Activated CD8-positive, alpha-beta memory T cell treated with anti-CD3 and anti-CD28 coated beads for 1 hour (primary cell): ENCODE measurements at places on chromosomes 1 and 21.

GRCh38 chr1:153921803-153922075 lies 1.0 kb downstream of the GATAD2B start:
- DNase-seq, result no peak

DNA sequence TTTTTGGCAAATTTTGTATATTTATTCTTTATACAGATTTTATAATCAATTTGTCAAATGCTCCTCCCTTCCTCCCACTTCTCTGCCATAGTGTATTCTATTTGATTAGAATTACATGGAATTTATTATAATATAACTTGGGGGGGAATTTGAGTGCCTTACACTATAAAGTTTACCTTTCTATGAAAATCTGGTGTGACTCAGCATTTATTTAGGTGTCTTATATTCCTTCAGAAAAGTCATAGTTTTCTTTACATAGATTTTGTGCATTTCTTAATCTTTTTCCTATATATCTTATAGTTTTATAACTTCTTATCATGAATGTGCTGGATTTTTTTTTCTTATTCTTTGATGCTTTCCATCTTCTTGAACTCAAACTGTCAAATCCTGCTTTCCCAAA lies 21.3 kb downstream of the FASLG start:
- no peak for DNase-seq

- DNase-seq, result no peak
Observed at GRCh38 chr21:33432496-33432895, 29.3 kb downstream of the IFNGR2 start.

DNA sequence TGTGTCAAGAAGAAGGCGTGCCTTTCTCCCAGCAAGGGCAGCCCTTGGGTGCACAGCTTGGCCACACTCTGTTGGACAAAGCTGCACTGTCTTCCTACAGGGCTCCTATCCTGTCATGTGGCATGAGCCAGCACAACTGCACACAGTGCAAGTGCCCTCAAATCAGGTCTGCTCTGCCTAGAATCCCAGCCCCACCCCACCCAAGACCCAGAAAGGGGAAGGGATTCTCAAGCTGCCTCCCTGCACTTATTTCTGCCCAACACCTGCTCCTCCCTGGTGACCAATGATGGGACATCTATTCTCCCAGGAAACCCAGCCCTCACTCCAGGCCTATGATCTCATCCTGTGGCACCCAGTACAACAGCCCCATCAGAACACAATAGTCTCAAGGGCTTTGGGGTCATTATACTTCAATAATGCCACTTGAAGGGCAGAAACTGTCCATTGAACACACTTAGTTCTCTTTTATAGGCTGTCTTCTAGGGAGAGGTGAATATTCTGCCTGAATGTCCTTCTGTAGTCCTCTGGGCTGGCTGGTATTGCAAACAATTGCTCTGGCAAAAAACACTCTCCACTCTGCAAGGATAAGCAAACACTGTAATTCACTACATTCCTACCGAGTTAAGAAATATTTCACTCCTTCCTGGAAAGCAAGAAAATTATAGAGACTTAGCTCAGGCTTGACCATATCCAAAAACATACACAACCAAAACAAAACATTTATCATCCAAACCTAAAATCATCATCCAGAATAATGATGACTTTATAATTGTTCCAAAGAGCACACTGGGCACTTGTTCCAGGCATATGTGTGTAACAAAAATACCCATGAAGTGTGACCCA lies 43.1 kb upstream of the IGSF3 start:
- DNase-seq, result no peak

GRCh38 chr1:20950679-20951078 lies 163.6 kb upstream of the HP1BP3 start:
- no peak for DNase-seq

DNA sequence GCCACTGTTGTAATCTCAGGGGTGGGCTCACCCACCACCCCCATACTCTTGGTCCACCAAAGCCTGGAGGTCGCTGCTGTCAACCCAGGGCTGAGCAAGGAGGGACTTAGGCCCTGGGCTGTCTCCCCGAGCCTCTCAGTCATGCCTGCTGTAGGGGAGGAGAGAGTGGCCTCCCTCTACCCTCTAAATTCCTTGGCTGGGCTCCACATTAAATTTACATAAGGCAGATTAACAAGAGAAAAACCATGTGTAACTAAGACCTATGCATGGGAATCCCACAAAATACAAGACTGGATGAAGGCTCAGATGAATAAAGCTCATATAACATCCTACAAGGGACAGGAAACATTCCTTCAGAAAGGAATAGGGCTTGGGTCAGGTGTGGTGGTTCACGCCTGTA lies 1.8 kb upstream of the PIK3CD start:
- no peak for DNase-seq

DNA sequence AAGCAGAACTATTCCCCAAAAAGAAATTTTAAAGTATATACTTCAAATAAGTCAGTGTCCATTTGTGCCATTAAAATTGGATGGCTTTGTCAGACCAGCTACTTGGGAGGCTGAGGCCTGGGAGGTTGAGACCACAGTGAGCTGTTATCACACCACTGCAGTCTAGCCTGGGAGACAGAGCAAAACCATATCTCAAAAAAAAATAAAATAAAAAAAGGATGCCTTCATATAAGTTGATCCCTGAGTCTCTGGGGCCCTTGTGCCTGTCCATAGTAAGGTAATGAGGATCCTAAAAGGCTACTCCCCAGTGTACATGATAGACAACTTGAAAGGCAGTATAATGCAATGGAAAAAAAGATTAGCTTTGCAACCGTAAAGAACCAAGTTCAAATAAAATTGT lies 81.2 kb upstream of the BARHL2 start:
- DNase-seq, result no peak

DNA sequence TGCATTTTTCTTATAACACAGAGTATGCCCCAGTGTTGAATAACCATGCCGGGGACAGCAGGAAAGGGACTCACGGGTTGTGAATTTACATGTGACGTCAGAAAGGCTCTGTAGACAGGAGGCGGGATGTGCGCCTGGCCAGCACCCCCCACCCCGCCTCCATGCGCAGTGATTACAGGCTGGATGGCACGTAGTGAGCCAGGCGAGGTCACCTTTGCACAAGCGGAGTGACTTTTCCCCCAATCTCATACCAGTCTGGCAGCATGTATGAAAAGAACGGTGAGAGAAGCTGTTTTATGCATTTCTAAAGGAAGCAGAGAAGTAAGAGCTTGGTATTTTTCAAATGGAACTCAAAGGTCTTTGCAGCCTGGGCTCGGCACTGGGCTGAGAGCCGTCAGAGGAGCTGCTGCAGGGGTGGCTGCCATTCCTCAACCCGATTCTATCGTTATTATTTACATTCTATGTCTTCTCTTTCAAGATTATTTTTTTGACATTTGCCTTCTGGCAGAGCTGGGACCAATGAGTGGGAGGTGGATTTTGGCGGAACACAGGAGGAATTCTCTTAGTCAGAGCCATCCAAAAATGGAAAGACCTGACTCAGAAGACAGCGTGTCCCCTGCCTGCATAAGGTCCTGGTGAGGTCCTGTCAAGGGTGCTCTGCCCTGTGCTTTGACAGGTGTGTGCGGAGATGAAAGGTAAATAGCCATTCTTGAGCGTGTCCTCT lies 115.6 kb upstream of the SLC45A1 start:
- no peak for DNase-seq

DNA sequence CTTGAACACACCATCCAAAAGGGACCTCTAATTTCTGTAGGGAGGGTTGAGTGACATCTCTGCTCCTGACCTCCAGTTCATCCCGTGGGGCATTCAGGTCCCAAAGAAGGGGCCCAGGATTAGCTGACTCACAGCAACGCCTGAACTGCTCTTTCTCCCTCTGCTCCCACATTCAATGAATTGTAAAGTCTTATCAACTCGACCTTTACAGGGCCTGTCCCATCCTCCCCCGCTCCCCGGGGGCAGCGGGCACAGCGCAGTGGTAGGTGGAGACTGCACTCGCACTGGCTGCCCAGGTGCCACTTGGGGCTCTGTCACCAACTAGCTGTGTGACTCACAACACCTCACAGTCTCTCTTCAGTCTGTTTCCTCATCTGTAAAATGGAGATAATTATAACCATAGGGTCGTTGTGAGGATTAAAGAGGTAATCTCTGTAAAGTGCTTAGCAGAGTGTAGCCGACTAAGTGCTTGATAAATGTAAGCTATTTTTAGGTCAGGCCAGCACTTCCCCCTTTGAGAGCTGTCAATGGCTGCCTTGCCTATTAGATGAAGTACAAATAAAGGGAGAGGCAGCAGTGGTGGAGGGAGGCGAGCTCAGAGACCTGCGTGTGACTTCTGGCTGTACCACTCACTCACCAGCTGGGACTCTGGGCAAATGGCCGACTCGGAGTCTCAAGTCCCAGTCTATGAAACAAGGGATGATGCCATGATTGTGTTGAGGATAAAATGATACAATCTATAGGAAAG lies 637 bp upstream of the MYBPHL start:
- DNase-seq, result no peak

- no peak for DNase-seq
Observed at GRCh38 chr1:231286603-231287002, 45.6 kb downstream of the GNPAT start.

- no peak for DNase-seq
Observed at GRCh38 chr1:203888807-203889251, 27.4 kb downstream of the SNRPE start.

DNA sequence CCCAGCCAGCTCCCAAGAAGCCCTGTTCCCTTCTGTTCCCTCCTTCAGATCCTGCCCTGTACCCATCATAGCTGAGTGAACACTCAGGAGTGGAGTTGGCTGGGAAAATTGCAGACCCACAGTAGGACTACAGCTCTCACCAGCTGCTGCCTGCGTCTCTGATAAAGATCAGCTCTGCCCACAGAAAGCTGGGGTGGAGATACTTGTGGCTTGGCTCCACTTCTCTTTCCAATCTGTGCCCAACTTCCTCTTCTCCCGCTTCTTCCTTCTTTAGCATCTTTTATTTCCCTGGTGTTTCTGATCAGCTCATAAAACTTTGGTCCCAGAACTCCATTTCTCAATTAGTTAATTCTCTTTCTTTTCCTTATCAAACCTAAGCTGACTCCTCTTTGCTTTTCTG lies 5.5 kb upstream of the CD1A start:
- DNase-seq, result no peak

DNA sequence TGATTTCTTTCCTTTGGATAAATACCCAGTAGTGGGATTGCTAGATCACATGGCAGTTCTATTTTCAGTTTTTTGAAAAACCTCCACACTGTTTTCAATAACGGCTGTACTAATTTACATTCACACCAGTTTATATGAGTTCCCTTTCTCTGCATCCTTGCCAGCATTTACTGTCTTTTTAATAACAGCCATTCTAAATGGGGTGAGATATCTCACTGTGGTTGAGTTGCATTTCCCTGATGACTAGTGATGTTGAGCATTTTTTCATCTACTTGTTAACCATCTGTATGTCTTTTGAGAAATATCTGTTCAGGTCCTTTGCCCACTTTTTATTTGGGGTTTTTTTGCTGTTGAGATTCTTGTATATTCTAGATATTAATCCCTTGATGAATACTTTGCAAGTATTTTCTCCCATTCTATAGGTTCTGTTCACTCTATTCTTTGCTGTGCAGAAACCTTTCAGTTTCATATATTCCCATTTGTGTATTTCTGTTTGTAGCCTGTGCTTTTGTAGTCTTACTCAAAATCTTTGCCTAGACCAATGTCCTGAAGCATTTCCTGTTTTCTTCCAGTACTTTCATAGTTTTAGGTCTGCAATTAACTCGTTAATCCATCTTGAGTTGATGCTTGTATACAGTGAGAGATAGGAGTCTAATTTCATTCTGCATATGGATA lies 7.3 kb downstream of the HENMT1 start:
- DNase-seq, result no peak

GRCh38 chr1:59333626-59334277 lies 36.9 kb downstream of the FGGY start:
- no peak for DNase-seq

DNA sequence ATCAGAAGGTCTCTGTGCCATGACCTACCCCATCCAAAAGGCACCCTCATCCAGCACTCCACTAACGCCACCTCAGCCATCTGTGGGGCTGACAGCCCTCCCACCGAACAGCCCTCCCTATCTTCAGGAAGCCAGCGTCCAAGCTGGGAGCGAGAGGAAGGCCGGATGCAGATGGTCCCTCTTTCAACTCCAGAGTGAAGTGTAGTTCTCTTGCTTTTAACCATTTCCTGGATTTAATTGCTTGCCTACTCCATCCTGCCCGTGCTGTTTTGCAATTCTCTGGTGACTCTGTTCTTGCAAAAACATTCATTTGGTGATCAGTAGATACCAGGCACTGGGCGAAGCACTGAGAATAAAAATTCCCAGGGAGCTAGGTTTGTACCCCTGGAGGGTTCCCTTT lies 8.2 kb upstream of the DYRK1A start:
- DNase-seq, result no peak

DNA sequence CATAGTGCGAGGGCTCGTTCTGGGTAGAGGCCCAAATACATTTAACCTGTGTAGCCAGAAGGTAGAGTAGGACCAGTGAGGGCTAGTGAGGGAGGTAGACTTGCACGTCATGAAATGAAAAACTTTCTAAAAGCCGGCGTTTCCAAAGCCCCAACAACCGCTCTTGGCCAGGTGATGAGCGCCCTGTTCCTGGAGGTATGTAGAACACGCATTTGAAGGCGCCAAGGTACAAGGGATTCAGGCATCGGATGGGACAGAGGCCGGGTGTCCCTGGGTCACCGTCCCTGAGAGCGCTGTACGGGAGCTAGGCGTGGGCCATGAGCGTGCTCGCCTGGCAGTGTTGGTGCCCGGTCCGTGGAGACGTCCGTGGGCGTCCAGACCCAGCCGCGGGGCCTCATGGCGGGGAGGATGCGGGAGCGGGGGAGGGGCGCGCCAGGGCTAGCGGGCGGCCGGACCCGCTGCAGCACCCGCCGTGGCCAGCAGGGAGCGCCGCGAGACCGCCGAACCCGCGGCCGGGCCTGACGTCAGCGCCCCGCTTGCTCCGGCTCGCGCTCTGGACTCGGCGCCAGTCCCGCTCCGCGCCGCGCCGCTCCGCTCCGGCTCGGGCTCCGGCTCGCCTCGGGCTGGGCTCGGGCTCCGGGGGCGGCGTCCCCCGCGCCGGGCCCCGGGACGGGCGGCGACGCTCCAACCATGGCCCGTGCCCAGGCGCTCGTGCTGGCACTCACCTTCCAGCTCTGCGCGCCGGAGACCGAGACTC lies at the start of gene PTPRU:
Gene PTPRU, plus strand, starts transcription at position 568 of the 757 bp plus-strand sequence. Its CDS starts 123 bp downstream, at position 691.
- DNase-seq, result peak; percentile 41

DNA sequence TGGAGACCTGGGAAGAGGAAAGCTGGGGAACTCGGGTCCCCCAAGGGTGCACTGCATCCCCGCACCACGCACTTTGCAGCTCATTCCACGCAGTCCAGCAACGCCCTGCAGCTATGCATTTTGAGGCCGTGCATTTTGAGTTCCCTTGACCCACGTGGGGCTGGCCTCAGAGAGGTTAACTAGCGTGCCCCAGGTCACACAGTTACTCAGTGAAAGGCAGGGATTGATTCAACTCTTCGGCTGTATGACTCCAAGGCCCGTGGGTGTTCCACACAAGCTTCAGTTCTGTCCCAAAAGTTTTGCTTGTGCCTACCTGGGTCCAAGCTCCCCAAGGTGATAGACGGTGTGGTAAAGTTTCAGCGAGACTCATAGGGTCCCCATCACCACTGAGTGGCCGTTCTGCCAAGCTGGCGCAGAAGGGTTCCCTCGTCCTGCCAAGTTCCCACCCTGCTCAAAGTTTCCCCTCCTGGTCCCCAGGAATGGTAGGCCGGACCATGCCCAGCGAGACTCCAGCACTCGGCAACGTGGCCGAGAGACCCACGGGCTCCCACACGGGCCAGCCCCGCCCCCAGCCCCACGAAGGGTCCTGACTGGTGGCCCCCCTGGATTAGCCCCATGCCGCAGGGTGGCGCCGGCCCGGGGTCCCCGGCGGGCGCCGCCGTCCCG lies 611 bp downstream of the HSPG2 start:
- DNase-seq, result no peak
